ENCODE measurements at places on chromosomes 5 and 9.

DNA sequence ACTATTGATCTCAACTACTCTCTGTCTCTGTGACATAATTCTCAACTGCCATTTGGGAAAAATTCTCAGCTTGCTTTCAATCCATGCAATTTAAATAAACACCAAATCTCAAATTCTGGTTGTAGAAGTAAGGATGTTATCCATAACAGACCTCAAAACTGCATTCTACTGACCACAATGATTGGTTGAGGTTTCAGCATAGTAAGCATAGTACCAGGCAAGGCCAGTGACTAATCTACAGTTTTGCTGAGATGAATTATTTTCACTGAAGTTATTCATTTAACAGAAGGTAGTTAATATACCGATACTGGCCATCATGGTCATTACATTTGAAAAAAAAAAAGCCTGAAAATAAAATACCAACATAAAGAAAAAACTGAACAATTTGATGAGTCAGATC lies 488.0 kb upstream of the CDH18 start:
- no peak for DNase-seq

- DNase-seq: no peak
Measured at GRCh38 chr9:106065579-106066214, 371.4 kb downstream of the TMEM38B start.

GRCh38 chr5:176736301-176736930 lies 73.9 kb upstream of the UNC5A start:
- no peak for DNase-seq

DNA sequence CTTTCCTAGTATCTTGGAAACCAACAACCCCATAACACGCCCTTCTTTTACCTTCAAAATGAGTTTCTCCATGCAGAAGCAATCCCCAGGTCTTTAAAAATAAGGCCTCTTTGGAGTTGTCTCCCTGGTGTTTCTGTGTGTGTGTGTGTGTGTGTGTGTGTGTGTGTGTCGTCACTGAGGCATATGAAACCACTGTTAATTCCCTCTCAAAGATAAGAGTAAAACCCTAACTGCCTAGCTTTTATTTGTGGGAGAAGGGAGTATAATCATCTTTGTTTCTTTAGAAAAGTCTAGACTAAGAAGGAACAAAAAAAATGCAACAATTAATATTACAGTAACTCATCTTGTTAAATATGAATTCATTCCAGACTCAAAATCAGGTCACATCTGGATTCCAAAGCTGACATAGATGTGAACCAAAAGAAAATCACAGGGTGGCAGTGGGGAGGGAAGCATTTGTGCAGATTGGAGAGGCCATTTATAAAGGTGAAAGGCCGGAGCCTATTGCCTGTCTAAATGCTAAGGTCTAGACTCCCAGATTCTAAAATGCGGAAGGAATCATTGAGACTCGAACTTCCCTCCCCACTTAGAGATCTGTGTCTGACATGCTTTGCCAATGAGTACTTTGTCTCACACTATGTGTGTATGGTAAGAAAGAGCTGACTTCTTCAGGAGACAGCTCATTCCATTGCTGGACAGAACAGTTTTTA lies 91.4 kb downstream of the ZNF366 start:
- no peak for DNase-seq

- DNase-seq: no peak
Measured at GRCh38 chr5:151018846-151019245, 1.5 kb upstream of the GPX3 start.

- DNase-seq: no peak
Measured at GRCh38 chr5:10567121-10567591, 3.3 kb downstream of the ANKRD33B start.

DNA sequence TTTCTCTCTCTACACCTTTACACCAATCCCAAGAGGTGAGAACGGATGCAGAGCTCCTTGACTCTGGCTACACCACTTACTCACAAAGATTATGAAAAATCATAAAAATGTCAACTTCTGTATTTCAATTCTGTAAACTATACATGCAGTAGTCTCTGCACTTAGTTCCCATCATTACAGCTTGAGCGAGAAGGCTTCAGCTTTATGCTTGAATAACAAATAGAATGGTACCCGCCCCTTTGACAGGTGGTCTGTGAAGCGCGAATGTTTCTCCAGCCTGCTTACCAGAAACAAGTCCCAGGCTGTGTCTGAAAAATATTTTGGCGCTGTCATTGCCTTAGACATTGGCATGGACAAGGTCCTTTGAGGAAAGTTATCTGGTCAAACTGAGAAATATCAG lies 562.4 kb upstream of the CLINT1 start:
- no peak for DNase-seq

DNA sequence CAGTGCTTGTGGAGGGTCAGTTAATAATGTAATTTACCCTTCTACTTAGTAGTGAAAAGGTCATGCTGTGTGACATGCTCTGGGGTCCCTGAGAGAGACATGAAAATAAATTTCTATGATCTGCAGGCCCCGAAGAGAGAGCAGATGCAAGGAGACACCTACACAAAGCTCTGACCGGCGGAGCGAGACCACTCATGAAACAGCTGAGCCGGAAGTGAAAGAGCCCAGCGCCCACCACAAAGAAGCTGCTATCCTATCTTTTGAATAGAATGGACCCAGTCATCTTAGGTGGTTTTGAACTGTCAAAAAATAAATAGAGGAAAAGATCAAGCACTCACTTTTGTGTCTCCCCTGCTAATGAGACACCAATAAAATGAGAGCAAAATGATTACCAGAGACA lies 190.0 kb downstream of the MED10 start:
- DNase-seq: no peak

- no peak for DNase-seq
Measured at GRCh38 chr5:109668668-109669422, 20.9 kb upstream of the MAN2A1 start.

Measured in AG04449 (cell line).